Muscle of arm (tissue), 14 donors: ENCODE measurements at places on chromosomes 12 and 14.

DNA sequence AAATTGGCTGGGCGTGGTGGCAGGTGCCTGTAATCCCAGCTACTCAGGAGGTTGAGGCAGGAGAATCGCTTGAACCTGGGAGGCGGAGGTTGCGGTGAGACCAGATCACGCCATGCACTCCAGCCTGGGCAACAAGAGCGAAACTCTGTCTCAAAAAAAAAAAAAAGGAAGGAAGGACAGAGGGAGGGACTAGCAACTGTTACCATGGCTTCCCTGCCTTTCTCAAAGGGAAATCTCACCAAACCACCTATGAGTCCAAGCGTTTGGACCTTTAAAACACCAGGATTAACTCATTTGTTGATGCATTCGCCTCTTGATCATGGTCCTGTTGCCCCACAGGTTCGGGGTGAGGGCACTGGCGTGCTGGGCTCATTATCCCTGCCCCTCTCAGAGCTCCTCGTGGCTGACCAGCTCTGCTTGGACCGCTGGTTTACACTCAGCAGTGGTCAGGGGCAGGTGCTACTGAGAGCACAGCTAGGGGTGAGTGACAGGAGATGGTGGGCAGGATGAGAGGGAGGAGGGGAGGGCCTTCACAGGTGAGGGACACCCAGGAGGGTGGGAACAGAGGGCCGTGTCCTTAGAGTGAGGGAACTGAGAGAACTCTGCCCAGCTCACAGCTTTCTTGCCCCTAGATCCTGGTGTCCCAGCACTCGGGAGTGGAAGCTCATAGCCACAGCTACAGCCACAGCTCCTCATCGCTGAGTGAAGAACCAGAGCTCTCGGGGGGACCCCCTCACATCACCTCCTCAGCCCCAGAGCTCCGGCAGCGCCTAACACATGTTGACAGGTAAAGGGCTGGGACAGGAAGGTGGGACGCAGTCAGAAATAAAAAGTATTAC, 10.2 kb upstream of the MYL6B start:
- DNase-seq, result no peak

GRCh38 chr12:48001505-48002413, 2.5 kb downstream of the COL2A1 start:
- peak; percentile 65 for DNase-seq

DNA sequence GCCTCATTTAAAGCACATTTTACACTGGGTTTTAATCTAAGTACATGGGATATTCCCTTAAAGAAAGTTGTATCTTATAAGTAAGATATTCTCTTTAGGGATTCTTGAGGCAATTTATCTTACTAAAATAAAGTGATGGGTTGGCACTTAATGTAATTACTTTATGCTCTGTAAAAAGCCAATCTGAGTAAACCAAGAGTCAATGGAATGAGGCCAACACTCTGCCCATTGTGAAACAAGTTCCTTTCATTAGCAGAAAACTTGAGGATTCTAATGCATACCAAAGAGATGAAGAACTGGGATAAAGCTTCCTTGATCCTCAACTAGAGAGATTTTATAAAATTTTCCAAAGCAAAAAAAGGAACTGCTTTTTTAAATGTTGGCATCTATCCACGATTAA, 121.2 kb downstream of the METTL25 start:
- no peak for DNase-seq

DNA sequence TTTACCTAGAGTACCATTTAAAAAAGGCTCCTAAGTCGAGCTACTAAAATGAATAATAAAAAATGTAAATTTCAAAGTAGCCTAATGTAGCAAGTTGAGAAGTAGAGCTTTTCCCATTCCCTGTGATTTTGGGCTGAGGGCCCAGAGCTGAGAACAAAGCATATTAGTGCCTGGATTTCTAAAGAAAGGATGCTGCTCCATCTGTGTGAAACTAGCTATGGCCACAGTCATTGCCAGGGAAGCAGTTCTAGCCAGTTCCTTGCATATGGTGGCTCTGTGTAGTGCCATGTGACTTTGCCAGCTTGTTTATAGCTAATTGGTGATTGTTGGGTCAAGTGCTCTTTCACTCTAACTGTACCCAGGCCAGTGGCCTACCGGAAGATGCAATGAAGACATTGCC, 20.4 kb upstream of the FBXO33 start:
- DNase-seq, result no peak

DNA sequence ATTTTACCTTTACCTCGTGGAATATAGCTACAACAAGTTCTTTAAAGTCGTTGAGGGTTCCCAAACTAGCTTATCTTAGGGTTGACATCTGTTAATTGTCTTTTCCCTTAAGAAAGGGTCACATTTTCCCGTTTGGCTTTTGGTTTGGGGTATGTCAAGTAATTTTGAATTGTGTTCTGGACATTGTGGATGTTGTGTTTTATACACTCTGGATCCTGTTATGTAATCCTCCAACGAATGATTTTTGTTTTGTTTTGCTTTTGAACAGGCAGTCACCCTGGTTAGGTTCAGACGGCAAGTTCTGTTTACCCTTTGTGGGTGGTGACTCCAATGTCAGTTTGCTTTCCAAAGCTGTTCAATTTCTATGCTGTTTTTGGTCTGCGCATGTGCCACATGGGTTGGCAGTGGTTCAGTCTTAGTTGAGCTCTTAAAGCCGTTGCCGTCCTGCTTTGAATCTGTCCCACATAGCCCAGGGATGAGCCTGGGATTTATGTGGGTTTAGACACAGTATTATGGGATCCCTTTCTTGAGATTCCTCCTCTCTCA, 84.8 kb downstream of the TESC start:
- no peak for DNase-seq

DNA sequence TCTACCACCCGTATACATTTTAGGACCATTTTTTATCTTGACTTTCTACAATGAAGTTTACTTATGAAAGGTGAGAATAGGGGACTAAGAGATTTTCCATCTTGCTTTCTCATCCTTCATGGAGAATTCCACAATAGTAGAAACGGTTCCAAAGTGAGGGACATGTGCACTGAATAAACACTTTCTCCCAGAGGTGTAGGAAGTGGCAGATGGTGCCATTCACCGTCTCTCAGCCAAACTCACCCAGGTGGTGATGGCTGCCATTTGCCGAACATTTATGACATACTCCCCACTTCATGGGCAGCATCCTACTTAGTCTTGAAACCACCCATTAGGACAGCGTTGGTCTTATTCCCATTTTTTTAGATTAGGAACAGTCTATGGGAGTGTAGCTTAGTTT, 540.5 kb downstream of the DIO2 start:
- no peak for DNase-seq

GRCh38 chr12:130701402-130701744, 14.7 kb downstream of the RIMBP2 start:
- DNase-seq, result no peak

DNA sequence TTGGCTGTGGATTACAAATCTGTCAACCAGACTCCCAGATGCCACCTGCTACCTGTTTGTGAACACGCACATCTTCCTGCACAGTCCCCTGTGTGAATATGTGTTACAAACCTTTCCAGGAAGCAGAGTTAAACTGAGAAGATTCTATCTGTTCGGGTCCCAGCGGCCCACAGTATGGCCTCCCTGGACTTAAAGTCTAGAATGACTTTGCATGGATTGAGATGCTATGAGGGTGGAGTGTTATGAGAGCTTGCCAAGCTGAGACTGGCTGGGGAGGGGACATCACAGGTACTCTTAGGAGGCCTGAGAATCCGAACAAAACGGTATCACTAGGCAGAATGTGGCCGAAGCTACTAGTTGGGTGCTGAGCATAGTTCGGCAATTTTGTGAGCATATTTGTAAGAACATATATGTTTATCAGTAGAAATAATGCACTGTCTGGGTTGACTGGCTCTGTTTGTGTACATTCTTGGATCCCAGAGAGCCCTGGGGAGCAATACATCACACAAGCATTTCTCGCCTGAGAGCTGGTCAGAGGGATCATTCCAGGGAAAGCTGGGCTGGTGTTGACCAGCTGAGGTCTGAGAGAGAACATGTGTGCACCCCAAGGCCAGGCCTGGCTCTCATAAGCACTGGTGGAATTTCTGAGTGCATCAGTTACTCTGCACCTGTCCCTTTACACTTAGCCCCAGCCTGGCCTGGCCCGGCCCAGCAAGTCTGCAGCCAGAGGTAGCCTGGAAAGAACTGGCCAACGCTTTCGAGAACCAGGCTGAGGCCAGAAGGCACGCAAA, 29.8 kb upstream of the LTBP2 start:
- DNase-seq, result peak; percentile 76
